ENCODE measurements at places on chromosomes 3 and 15.

DNA sequence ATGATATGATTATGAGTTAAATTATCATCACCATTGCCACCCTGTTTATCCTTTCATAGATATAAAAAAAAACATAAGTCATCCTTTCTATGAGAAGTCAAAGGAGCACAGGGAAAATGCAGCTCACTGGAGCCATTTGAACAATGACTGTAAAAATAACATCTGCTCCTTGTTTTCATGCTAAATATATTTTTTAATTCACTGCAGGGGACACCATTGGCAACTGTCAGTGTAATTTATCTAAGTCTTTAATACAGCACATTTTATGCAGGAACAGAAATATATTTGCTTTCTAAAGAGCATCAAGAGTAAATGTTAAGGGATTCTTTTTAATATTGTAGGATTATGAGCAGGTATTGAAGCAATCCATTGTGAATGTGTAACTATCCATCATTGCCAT lies 371.3 kb downstream of the ZBBX start:
- DNase-seq = no peak

- DNase-seq = peak; percentile 62
Observed at GRCh38 chr3:136856665-136857064, 5.3 kb upstream of the NCK1 start.

- DNase-seq = peak; percentile 5
Observed at GRCh38 chr3:133962849-133963248, 66.9 kb downstream of the SLCO2A1 start.

- no peak for DNase-seq
Observed at GRCh38 chr3:17030438-17030837, 145.7 kb downstream of the PLCL2 start.

DNA sequence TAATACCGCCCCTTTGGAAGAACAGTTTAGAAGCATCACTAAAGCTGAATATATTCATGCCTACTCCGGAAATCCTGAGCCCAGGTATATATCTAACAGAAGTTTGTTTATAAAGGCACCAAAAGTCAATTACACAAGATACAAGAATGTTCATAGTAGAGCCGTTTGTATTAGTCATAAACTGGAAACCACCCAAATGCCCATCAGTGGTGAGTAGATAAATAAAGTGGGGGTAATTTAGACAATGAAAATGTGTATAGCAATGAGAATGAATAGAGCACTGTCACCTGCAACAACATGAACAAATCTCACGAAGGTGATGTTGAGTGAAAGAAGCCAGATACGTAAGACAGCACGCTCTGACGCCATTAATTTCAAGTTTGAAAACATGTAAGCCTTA lies 68.3 kb upstream of the GLCE start:
- no peak for DNase-seq

- DNase-seq = no peak
Observed at GRCh38 chr3:56860351-56860750, 58.6 kb upstream of the ARHGEF3 start.

DNA sequence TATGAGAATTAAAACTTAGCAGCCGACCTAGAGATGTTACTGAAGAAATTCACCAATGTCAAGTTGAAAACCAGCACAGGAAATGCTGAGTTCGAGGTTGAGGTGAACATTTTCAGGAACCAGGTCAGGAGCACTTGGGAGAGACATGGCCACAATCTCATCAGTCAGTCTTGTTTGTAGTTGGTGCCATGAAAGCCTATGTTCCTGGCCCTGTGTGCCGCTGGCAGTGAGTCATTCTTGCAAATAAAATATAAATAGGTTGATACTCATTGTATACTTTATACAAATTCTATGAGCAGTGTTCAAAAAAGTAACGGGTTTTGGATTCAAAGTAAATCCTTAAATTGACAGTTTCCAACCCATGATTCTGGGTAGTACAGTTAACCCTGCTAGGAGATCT lies 1.5 kb upstream of the FSIP1 start:
- no peak for DNase-seq

- DNase-seq = peak; percentile 64
Observed at GRCh38 chr3:187735837-187736236, 9.4 kb downstream of the BCL6 start.

DNA sequence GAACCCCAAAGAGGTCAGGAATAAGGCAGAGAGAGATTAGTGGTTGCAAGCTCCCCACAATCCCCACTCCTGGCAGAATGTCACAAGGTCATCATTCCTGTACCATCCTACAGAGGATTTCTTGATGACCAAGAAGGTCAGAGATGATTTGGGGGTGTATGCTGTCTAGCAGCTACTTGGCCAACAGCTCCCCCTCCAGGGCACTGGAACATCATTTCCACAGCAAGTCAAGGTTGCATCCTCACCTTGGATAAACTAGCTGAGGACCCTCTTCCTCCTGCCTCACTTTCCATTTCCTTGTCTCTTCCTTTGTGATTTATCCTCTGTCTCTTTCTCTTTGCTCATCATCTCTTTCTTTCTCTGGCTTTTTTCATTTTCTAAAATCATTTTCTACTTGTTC lies 106.3 kb downstream of the PROS1 start:
- DNase-seq = no peak

DNA sequence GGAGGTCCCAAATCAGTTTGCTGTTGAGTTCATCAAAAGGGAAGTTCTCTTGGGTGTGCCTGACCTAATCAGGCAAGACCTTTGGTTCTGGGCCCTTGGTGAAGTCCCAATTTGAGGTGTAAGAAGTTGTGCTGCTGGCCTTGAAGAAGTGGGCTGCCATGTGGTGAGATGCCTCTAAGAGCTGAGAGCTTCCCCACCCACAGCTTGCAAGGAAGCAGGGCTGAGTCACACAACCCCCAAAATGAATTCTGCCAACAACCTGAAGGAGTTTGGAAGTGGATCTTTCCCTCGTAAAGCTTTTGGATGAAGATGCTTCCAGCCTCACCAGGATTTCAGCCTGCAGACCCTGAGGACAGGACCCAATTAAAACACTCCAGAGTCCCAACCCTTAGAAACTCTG lies 129.3 kb upstream of the NSMCE3 start:
- DNase-seq = no peak

GRCh38 chr3:187888701-187889100 lies 143.4 kb upstream of the BCL6 start:
- no peak for DNase-seq

DNA sequence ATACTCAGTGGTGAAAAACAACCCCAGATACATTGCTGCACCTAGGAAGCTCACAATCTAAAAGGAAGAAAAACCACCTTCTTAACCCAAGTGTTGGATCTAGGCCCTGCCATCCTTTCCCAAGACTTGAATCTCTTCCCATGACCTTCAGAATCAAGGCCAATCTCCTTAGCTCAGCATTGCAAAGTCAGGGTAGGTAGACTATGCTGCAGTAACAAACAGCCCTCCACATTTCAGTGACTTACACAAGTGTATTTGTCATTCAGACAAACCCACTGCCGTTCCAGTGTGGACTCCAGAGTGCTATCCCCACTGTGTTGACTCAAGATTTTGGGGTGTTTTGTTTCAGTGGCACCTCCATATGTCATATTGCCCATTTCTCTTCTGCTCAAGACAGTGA lies 278.4 kb downstream of the UACA start:
- DNase-seq = no peak

- DNase-seq = no peak
Observed at GRCh38 chr3:33202711-33203457, 15.7 kb downstream of the SUSD5 start.

DNA sequence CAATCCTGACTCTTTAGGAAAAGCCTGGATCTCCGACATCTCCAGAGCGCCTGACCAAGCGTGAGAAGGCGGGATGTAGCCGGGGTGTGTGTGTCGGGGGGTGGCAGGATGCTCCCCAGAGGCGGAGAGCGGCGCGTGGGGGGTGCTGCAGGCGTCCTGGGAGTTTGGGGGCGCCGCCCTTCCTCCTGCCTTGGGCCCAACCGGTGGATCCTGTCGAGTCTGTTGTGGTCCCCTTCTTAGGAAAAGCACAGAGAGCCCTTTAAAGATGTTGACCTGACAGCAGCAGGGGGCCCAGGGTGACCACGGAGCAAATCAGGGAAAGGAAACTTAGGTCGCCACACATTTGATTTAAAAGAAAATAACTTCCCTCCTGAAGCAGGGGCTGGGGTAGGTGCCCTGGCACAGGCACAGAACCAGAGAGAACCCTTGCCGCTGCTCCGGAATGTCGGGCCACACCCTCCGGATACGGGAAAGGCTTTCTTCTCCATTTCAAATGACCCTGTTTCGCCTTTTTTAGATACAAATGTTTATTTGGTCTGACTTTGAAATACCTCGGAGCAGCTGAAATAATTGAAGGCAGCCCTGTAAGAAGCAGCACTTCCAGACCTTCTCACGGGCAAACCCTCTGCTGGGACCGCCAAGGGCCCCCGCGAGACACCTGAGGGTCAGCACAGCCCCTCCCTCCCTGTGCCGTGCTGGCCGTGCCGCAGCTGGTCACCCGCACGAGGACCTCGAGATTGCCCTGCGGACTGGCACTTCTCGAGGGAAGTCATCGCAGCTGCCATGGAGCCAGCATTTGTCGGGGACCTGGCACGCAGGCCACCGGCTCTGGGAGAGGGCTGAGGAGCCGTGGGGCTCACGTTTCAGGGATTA lies 102.9 kb upstream of the KLF13 start:
- DNase-seq = no peak

DNA sequence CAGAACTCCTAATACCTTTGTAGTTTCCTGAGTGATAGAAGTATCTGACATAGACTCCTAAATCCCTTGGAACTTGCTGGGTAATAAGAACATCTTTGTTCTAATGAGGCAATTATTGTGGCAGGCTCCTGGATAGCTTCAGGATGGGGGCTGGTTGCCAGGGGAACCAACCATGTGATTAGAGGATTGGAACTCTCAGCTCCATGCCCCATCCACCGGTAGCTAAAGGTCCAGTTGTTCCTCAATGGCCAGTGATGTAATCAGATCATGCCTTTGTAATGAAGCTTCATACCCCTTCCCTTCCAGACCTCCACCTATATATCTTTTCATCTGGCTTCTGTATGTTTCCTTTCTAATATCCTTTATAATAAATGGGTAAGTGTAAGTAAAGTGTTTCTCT lies 221.2 kb upstream of the ALCAM start:
- DNase-seq = no peak

GRCh38 chr3:7075117-7075516 lies 214.2 kb downstream of the GRM7 start:
- DNase-seq = no peak

- DNase-seq = no peak
Observed at GRCh38 chr3:85652360-85652759, 693.6 kb downstream of the CADM2 start.

DNA sequence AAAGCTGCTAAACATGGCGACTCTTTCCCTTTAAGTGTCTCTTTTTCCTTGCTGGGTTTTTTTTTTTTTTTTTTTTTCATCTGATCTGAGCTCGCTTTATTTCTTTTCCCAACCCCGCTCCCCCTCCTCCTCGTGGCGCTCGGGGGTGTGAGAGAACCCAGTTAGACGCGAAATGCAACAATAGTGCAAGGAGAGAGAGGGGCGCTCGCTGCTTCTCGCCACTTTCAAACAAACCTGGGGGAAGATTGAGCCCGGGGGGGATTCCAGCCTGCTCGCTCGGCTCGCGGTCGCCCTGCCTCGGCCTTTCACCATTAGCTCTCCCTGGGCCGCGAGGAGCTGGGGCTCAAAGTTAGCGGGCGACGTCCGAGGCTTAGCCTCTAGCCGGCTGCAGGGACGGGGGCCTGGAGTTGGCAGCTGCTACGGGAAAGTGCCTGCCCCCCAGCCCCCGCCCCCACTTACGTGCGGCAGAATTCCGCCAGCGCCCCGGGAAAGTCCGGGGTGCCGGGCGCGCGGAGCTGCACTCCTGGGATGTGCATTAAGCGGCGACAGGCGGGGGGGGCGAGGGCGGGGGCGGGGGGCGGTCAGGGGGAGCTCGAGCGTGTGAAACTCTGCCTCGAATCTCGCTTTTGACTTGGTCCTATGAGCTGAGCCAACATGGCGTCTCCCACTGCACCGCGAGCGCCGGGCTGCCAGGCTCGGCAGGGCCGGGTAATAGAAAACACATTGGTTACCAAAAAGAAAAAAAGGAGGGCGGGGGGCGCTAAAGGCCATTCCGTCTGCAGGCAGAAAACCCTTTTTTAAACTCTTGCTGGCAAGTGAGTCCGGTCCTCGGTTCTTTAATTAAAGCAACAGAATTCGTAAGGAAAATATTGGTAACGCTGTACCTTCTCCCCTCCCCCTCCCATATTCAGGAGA lies 10.4 kb downstream of the NR2F2 start:
- DNase-seq = no peak

DNA sequence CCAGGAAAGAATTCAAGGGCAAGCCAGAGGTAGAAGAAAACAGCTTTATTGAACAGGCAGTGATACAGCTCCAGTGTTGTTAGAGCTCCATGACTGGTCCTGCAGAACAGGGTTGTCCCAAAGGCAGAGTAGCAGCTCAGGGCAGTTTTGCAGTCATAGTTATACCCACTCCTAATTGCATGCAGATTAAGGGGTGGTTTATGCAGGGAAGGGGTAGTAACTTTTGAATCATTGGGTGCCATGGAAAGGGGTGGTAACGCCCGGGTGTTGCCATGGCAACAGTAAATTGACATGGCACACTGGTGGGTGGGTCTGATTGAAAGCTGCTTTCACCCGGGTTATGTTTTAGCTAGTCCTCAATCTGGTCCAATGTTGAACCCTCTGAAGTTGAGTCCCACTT lies 9.7 kb upstream of the RAB6B start:
- DNase-seq = no peak

GRCh38 chr15:78363381-78363734 lies 23.2 kb downstream of the CRABP1 start:
- DNase-seq = no peak

DNA sequence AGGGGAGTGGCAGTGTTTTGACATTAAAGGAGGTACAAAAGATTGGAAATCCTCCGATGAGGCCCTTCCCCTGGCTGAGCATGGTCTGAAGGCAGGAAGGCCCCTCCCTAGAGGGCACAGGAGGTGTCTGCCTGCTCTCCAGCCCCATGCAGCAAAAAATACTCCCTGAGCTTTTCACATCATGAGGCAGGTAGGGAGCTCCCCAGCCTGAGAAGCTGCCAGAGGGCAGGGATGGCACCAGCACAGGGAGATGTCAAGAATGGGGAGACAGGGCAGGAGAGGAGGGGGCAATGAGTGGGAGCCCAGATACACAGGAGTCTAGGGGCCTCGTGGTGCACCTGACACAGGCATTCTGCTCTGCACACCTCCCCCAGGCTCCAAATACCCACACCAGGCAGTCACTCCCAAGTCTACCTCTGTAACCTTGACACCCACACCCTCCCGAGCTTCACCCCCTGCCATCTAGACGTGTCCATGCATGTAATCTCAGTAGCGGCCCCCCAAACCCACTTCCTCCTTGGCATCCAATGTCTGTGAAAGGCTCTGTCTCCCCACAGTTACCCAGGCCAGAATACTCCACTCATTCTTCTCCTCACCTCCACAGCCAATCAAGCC lies 22.9 kb downstream of the GRAMD2A start:
- no peak for DNase-seq

GRCh38 chr3:17655743-17656142 lies 86.7 kb downstream of the TBC1D5 start:
- no peak for DNase-seq

DNA sequence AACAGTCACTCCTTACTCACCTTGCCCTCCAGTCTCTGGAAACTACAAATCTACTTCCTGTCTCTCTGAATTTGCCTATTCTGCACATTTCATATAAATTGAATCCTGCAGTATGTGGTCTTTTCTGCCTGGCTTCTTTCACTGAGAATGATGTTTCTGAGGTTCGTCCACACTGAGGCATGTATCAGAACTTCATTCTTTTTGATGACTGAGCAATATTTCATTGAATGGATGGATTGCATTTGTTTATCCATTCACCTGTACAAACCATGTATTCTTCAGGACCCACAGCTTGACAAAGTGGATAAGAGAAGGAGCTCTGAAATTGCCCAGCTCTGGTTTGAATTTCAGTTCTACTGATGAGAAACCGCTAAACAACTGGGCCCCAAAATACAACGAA lies 118.9 kb upstream of the ARRDC4 start:
- DNase-seq = no peak

- DNase-seq = peak; percentile 50
Observed at GRCh38 chr15:50278496-50278895, 13.0 kb upstream of the HDC start.
